ENCODE measurements at places on chromosomes 12 and 14.

- peaks cover 14% of the 10 kb centered on the region for H3K27me3 ChIP-seq
- DNase-seq: no peak
- no peak overlapping the region for H3K27ac ChIP-seq
- H3K4me1 ChIP-seq: peaks cover 8% of the 10 kb centered on the region
Observed at GRCh38 chr14:58633831-58634230, 3.9 kb upstream of the DACT1 start.

DNA sequence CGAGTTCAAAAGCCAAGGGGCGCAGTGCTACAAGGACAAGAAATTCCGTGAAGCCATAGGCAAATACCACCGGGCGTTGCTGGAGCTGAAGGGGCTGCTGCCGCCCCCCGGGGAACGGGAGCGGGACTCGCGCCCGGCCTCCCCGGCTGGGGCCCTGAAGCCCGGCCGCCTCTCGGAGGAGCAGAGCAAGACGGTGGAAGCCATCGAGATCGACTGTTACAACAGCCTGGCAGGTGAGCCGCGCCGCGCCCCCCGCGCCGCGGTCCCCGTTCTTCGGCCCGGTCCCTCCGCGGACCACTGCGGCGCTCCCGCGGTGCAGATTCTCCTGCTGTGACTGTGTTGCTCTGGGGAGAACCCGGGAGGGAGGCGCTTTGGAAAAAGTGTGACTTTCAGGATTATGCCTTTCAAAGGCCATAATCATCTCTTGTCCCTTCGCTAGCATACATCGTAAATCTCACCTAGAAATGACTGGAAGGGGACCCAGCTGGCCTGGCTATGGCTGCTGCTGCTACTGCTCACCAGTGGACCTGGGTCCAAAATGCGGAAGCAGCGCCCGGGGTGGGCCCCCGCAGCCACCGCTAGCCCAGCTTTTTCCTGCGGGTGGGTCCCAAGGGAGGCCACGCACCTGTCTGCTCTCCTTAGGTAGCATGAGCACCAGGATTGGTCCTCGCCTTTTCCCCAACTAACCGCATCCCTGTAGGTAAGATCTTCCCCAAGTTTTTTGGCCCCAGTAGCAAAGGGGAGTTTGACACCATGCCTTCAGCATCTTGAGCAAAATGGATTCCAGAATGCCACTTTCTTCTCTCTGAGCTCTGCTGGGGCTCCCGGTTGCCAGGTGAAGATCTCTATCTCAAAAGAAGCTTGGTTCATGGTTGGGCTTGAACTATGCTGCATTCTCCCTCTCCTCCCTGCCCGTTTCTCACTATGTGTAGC is 853 bp downstream of the TTC9 start:
- H3K4me3 ChIP-seq: peak overlapping the region; percentile 53
- H3K27me3 ChIP-seq: peaks cover 47% of the 10 kb centered on the region
- no peaks in the 10 kb centered on the region for H3K36me3 ChIP-seq
- H3K4me1 ChIP-seq: peaks cover 19% of the 10 kb centered on the region
- DNase-seq: peak; percentile 9
- H3K27ac ChIP-seq: no peak overlapping the region

- peaks cover 40% of the 10 kb centered on the region for H3K4me1 ChIP-seq
- peaks cover 14% of the 10 kb centered on the region for H3K27me3 ChIP-seq
- no peak overlapping the region for H3K4me3 ChIP-seq
- no peaks in the 10 kb centered on the region for H3K36me3 ChIP-seq
- H3K27ac ChIP-seq: peak overlapping the region; percentile 60
Observed at GRCh38 chr12:54166567-54167499, 22.0 kb downstream of the SMUG1 start.

DNA sequence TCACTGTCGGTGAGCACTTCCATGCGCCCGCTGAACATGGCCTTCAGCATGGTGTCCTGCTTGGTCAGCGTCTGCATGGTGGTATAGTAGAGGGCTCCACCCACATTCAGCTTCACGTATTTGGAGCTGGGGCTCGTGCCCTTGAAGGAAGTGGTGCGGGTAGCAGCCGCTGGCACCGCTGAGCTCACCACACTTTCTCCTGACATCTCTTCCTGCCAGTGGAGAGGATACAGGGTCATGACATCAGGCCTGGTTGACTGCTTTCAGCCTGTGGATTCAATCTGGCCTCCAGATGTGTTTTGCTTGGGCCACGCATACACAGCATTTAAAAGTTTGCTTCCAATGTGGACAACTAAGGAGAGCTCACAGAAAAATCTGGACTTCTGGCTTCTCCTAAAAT is 7.6 kb downstream of the KCTD10 start:
- H3K27me3 ChIP-seq: no peaks in the 10 kb centered on the region
- H3K4me1 ChIP-seq: peaks cover 31% of the 10 kb centered on the region
- H3K27ac ChIP-seq: no peak overlapping the region
- no peak for DNase-seq
- no peak overlapping the region for H3K4me3 ChIP-seq

DNA sequence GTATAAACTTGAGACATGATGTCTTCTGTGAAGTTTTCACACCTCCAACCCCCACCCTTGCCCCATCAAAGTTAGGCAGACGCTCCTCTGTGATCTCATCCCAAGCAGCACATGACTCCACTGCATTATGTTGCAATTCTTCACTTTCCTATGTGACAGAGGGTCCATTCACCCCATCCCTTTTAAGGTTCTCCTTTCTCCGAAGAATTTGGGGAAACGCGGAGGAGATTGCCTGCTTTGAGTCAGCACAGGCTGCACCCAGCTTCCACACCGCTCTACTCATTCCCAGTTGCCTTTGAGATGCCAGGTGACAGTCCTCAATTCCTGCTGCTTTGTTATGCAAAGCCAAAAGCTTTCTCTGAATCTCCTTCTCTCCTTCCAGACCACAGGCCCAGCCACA is 61.8 kb downstream of the PHLDA1 start:
- H3K4me1 ChIP-seq: peaks cover 2% of the 10 kb centered on the region
- H3K27me3 ChIP-seq: no peaks in the 10 kb centered on the region
- H3K4me3 ChIP-seq: no peak overlapping the region
- H3K36me3 ChIP-seq: no peaks in the 10 kb centered on the region

DNA sequence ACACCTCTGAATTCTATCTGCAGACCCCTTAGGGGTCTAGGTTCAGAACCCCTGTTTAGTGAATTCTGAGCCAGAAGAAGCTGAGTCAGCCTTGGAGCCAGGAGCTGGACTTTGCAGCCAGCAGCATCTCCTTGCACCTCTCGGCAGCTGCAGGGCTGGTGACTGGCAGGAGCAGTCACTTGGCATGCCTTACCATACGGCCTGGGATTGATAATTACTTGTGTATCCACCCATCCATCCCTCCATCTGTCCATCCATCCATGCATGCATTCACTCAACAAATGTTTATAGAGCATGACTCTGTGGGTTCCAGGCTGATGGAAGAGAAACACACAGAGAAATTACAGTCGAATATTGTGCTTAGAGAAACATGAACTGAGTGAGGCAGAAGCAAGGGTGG is 67.5 kb upstream of the PRIMA1 start:
- no peak overlapping the region for H3K4me3 ChIP-seq
- H3K4me1 ChIP-seq: peaks cover 59% of the 10 kb centered on the region
- peak; percentile 44 for DNase-seq
- no peaks in the 10 kb centered on the region for H3K36me3 ChIP-seq
- H3K27me3 ChIP-seq: no peaks in the 10 kb centered on the region

DNA sequence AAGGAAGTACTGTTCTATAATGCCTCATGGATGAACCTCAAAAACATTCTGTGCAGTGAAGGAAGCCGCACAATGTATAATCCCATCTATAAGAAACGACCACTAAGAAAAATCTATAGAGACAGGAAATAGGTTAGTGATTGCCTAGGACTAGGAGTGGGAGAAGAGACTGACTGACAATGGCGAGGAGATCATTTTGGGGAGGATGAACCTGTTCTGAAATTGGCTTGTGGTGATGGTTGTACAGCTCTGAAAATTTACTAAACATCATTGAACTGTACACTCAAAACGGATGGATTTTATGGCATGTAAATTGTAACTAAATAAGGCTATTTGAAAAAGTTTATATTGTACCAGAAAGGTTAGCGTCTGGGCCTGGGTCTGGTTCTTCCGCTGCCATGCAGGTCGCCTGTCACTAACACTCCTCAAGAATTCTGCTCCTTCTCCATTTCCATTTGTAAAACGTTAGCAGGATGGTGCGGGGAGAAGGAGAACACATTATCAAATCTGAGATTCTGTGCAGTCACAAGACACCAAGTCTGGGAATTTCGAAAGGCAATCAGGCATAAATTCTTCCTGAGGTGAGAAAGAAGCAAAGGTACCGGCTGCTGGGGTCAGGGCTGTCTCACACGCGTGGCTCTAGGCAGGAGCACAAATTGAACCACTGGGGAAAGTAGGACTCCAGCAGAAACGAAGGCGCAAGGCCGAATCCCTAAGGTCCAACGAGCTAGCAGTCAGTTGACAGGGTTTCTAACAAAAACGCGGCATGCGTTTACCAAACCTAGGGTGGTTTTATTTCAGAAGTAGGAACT is 845 bp upstream of the COCH start:
- H3K36me3 ChIP-seq: no peaks in the 10 kb centered on the region
- H3K27me3 ChIP-seq: peaks cover 30% of the 10 kb centered on the region
- DNase-seq: no peak
- peaks cover 16% of the 10 kb centered on the region for H3K4me1 ChIP-seq
- no peak overlapping the region for H3K27ac ChIP-seq
- peak overlapping the region; percentile 56 for H3K4me3 ChIP-seq

- no peaks in the 10 kb centered on the region for H3K36me3 ChIP-seq
- H3K27ac ChIP-seq: peak overlapping the region; percentile 25
- no peak overlapping the region for H3K4me3 ChIP-seq
- DNase-seq: peak; percentile 58
Observed at GRCh38 chr14:99786511-99786989, 6.7 kb upstream of the EML1 start.

GRCh38 chr14:99552572-99553216 is 51.3 kb downstream of the CCDC85C start:
- no peaks in the 10 kb centered on the region for H3K36me3 ChIP-seq
- no peak overlapping the region for H3K27ac ChIP-seq
- peaks cover 2% of the 10 kb centered on the region for H3K27me3 ChIP-seq

- no peak for DNase-seq
- peak overlapping the region; percentile 87 for H3K27ac ChIP-seq
- no peaks in the 10 kb centered on the region for H3K36me3 ChIP-seq
Observed at GRCh38 chr14:70908935-70909641, 1.8 kb downstream of the PCNX1 start.

DNA sequence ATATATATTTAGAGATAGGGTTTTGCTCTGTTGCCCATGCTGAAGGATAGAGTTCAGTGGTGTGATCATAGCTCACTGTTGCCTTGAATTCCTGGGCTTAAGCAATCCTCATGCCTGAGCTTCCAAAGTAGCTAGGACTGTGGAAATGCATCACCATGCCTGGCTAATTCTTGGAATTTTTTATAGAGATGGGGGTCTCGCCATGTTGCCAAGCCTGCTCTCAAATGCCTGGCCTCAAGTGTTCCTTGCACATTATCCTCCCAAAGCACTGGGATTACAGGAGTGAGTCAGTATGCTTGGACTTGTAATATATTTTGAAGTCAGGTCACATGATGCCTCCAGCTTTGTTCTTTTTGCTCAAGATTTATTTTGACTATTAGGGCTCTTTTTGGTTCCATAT is 178.0 kb downstream of the RPAP3 start:
- H3K27ac ChIP-seq: no peak overlapping the region
- H3K36me3 ChIP-seq: no peaks in the 10 kb centered on the region
- no peaks in the 10 kb centered on the region for H3K27me3 ChIP-seq
- no peak overlapping the region for H3K4me3 ChIP-seq
- no peaks in the 10 kb centered on the region for H3K4me1 ChIP-seq

DNA sequence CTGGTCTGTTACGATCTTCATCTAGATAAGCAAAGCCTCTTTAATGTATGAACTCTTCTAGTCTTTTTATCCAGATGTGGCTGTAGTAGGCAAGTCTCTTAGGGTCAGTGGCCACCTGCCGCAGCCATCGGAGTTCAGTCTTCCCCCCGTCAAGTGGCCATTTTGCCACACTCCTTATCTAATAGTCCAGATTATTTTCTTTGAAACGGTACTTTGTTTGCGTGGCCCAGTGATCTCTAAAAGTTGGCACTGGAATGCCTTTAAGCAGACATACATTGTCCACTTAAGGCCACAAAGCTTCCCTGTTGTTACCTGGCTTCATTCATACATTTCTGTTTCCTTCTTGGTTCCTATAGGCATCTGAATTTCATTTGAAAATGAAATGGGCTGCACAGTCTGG is 36.0 kb upstream of the BMAL2 start:
- no peaks in the 10 kb centered on the region for H3K27me3 ChIP-seq
- no peak overlapping the region for H3K27ac ChIP-seq
- no peaks in the 10 kb centered on the region for H3K4me1 ChIP-seq
- peaks cover 7% of the 10 kb centered on the region for H3K36me3 ChIP-seq
- DNase-seq: no peak
- no peak overlapping the region for H3K4me3 ChIP-seq

- H3K36me3 ChIP-seq: peaks cover 2% of the 10 kb centered on the region
- no peaks in the 10 kb centered on the region for H3K27me3 ChIP-seq
- peaks cover 11% of the 10 kb centered on the region for H3K4me1 ChIP-seq
- peak; percentile 82 for DNase-seq
- peak overlapping the region; percentile 100 for H3K27ac ChIP-seq
Observed at GRCh38 chr12:49741882-49742620, 694 bp downstream of the TMBIM6 start.

GRCh38 chr14:51444353-51445000 is 204.4 kb downstream of the TMX1 start:
- no peak overlapping the region for H3K27ac ChIP-seq
- no peaks in the 10 kb centered on the region for H3K36me3 ChIP-seq
- H3K4me3 ChIP-seq: no peak overlapping the region
- peaks cover 23% of the 10 kb centered on the region for H3K4me1 ChIP-seq

DNA sequence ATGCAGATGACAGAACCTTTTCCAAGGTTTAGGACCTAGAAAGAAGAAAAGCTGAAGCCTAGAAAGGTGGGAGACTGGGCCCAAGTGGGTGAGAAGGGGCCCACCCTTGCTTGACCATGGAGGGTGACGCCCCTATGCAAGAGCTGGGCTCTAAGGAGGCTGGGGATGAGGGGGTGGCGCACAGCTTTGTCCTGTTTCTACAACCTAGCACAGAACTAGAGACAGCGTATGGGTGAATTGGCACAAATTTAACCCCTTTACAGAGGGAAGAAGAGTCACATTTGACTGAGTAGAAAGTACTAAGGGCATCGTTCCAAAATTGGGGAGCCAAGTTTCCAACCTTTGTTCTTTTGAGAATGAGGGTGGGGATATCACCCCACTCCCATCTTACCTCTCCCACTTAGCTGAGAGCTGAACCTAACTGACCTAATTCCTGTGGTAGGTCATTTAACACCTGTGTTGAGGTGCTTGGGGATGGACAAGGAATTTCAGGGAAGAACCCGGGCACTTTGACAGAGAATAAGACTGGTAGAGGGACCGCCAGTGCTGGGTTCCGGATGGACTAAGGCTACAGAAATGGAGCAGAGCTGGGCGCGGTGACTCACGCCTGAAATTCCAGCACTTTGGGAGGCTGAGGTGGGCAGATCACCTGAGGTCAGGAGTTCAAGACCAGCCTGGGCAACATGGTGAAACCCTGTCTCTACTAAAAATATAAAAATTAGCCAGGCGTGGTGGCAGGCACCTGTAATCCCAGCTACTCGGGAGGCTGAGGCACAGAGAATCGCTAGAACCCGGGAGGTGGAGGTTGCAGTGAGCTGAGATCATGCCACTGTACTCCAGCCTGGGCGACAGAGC is 5.2 kb downstream of the NFKBIA start:
- no peak overlapping the region for H3K4me3 ChIP-seq
- H3K27ac ChIP-seq: peak overlapping the region; percentile 20
- no peaks in the 10 kb centered on the region for H3K27me3 ChIP-seq
- H3K36me3 ChIP-seq: peaks cover 48% of the 10 kb centered on the region
- H3K4me1 ChIP-seq: peaks cover 42% of the 10 kb centered on the region

GRCh38 chr12:108370415-108370814 is 31.3 kb upstream of the CMKLR1 start:
- DNase-seq: no peak
- H3K27me3 ChIP-seq: peaks cover 3% of the 10 kb centered on the region
- no peak overlapping the region for H3K27ac ChIP-seq

- H3K36me3 ChIP-seq: no peaks in the 10 kb centered on the region
- no peak overlapping the region for H3K27ac ChIP-seq
- H3K4me1 ChIP-seq: no peaks in the 10 kb centered on the region
Observed at GRCh38 chr14:78863143-78863542, 693.0 kb downstream of the NRXN3 start.

Measured in muscle of leg (tissue), 16 donors.